ENCODE measurements at places on chromosomes 6 and 20.
A peak's percentile ranks its signal among the peaks of the same experiment; 100 is the strongest.

DNA sequence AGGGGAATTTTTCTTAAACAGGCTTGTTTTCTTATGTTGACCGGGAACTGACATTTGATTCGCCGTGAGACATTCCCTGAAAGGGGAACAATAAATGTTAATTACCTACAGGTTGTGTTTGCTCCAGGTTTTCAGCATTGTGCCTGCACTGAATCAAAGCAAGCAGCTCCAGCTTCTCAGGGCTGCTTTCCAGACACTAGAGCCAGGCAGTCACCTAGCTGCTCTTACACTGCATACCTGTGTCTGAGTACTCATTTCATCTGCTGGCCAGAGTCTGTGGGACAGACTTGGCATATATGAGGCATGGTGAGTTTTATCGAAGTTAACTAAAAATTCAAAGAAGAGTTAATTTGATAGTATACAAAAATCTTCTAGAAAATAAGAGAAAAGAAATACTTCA is 951.8 kb upstream of the MAP3K7 start:
- no peak for DNase-seq
- H3K36me3 ChIP-seq: no peaks in the 10 kb centered on the region
- H3K4me1 ChIP-seq: no peaks in the 10 kb centered on the region
- no peaks in the 10 kb centered on the region for H3K27me3 ChIP-seq
- no peak overlapping the region for H3K4me3 ChIP-seq

DNA sequence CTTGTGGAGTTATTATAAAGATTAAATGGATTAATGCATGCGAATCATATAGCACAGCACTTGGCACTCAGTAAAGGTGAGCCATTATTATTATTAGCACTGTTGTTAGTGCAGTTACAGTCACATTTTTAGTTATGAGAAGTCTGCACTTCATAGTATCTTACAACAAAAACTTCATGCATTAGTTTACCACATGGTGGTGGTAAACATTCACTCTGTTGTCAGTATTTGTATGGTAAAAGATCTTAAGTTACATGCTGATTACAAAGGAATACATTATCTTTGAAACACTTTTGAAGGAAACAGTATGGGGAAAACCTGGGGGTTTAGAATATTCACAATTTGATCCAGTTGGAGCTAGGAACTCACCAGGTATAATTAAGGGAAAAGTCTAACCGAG is 20.8 kb downstream of the TMEM14A start:
- H3K27ac ChIP-seq: no peak overlapping the region
- no peak overlapping the region for H3K4me3 ChIP-seq

GRCh38 chr20:5719861-5720403 is 30.3 kb upstream of the SHLD1 start:
- H3K27ac ChIP-seq: no peak overlapping the region
- H3K27me3 ChIP-seq: no peaks in the 10 kb centered on the region
- H3K36me3 ChIP-seq: no peaks in the 10 kb centered on the region
- H3K4me3 ChIP-seq: no peak overlapping the region
- H3K4me1 ChIP-seq: peaks cover 7% of the 10 kb centered on the region

GRCh38 chr6:154388803-154389202 is 32.2 kb upstream of the IPCEF1 start:
- DNase-seq: no peak
- no peaks in the 10 kb centered on the region for H3K36me3 ChIP-seq
- H3K4me3 ChIP-seq: no peak overlapping the region
- H3K4me1 ChIP-seq: no peaks in the 10 kb centered on the region
- H3K27ac ChIP-seq: no peak overlapping the region

DNA sequence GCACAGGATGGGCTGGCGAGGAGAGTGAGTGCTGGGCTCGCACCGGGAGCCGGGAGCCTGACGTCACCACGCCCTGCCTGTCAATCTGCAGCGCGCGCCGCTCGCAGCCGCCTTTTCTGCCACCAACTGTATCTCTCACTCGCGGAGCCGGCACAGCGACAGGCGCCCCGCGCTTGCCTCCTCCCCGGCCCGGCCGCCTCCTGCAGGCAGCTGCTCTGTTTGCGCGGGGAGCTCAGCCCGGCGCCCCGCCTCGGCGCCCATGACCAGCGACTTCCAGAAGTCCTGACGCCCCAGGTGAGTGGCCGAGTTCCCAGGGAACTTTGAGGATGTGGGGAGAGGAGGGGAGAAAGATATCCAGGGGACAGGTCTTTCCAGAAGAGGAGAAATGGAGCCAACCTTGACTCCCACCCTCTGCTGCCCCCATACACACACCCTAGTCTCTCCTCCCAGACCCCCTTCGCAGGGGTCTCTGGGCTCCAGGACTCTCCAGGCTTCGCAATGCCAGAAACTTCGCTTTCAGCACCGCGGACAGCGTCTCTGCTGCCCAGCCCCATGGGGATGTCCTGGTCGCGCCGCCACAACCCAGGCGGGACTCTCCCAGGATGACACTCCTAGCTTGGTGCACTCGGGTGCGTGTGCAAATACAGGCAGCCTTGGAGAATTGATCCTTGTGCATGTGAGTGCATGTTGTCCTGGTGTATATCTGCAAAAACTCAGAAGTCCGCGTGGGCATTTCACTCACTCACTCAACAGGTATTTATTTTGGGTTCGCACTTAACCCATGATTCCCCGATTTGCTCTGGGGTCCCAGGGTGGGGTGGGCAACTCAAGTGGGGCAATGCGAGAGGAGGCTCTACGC is at the start of gene GPR6:
Gene GPR6 (plus strand): TSS at position 138 of the 859 bp plus-strand sequence. CDS start 802 bp downstream, outside the sequence.
- H3K27ac ChIP-seq: no peak within 1 kb of the TSS
- no peak within 1 kb of the TSS for H3K4me3 ChIP-seq
- peak; percentile 85 for DNase-seq
- no peaks in the 10 kb centered on the region for H3K4me1 ChIP-seq
- no peaks in the 10 kb centered on the region for H3K36me3 ChIP-seq

DNA sequence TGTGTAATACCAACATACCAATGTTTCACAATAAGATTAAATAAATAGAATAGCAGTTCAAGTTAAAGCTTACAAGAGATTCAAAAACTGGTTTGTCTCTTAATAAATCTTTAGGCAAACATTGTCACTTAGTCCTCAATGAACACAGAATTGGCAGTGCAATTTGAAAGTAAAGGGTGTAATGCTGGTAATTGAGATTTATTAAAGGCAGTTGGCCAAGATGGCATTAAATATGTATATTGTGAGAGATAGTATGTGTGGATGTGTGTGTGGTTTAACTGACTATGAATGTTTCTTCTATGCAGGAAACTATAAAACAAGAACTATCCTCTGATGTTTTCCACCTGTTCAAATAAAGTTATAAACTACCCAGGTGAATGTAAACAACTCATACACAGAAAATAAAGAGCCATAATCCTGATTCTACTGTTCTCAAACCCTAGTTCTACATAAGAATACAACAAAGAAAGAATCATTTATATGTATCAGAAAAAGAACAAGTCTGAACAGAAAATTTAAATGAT is 267.9 kb upstream of the PTCHD4 start:
- H3K36me3 ChIP-seq: no peaks in the 10 kb centered on the region
- no peaks in the 10 kb centered on the region for H3K4me1 ChIP-seq

DNA sequence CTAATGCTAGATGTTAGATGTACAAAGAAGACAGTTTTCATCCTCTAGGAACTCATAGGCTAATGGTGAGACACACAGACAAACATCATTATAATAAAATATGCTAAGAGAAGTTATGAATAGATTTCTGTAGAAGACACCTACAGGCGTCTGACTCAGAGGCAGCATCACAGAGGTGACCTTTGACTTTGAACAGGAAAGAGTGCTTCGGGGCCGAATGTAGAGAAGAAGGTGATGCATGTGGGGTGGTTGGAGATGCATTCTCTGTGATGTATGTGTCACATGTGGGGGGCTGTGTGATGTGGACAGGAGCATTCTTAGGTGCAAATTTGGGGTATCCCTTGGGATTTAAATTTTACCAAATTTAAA is 6.8 kb downstream of the GUCA1A start:
- H3K4me1 ChIP-seq: peaks cover 2% of the 10 kb centered on the region
- DNase-seq: no peak
- H3K36me3 ChIP-seq: no peaks in the 10 kb centered on the region
- H3K27ac ChIP-seq: no peak overlapping the region
- no peaks in the 10 kb centered on the region for H3K27me3 ChIP-seq

DNA sequence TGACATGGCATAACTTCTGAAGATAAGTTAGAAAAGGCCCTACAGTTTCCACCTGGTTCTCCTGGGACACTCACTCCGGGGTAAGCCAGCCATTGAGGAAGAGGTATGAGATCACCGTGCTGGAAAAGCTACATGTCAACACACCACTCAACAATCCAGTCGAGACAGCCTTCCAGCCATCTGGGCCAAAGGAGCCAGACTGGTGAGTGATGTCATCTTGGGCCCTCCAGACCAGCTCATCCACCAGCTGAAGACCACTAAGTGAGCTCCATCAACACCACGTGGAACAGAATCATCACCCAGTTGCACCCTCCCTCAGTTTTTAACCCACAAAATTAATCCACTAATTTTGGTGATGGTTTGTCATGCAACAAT is 32.3 kb upstream of the RSPO4 start:
- DNase-seq: no peak
- H3K27ac ChIP-seq: no peak overlapping the region
- H3K4me1 ChIP-seq: peaks cover 6% of the 10 kb centered on the region
- no peak overlapping the region for H3K4me3 ChIP-seq

DNA sequence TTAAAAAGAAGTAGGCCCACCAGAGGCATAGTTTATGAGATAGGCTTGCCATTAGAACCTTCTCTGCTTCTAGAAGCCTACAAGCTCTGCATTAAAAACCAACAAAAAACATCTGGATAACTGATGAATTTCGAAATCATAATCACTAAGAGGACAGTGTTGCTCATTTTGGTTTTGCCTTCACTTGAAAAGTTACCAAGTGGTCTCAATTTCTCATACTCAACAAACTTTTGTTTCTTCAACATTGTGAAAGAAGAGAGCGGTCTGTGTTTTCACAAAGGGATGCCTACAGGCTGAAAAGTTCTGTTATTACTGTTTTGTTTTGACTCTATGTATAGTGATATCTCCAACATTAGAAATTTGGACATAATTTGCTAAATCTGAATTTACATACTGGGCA is 98.9 kb downstream of the PDSS2 start:
- no peak for DNase-seq
- no peaks in the 10 kb centered on the region for H3K4me1 ChIP-seq
- peaks cover 9% of the 10 kb centered on the region for H3K36me3 ChIP-seq
- no peaks in the 10 kb centered on the region for H3K27me3 ChIP-seq
- H3K4me3 ChIP-seq: no peak overlapping the region

DNA sequence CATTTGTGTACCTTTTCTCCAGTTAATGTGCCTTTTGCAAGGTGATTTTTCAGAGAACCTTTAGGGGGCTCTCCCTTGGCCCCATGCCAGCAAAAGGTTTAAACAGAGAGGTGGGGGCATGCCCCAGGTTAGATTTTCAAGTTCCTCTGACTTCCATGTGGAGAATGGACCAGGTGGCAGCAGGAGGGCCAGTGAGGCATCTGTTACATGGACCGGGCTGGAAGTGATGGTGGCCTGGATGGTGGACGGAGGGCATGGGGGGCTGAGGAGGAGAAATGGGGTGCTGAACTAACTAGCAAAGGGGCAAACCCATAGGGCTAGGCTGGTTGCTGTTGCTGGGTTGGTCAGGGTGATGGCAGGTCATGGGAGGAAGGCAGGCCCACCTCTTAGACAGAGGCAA is 20.7 kb upstream of the BPI start:
- H3K36me3 ChIP-seq: no peaks in the 10 kb centered on the region
- no peak overlapping the region for H3K27ac ChIP-seq
- H3K4me3 ChIP-seq: no peak overlapping the region
- DNase-seq: no peak
- peaks cover 15% of the 10 kb centered on the region for H3K27me3 ChIP-seq

DNA sequence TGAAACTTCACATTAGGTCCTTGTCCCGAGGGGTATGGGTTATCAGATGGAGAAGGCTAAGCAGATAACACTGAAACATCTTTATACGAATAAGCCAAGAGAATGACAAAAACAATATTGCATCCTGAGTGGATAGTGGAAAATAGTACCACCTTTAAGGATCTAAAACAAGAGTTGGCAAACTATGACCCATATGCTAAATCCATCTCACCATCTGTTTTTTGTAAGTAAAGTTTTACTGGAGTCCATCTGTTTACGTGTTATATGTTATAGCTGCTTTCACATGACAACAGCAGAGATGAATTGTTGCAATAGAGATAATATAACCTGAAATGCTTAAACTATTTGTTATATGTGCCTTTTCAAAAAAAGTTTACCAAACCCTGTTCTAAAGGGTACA is 76.1 kb upstream of the TRDN start:
- no peaks in the 10 kb centered on the region for H3K4me1 ChIP-seq
- no peak overlapping the region for H3K27ac ChIP-seq
- no peaks in the 10 kb centered on the region for H3K36me3 ChIP-seq
- DNase-seq: no peak
- H3K27me3 ChIP-seq: no peaks in the 10 kb centered on the region

- no peak overlapping the region for H3K4me3 ChIP-seq
- H3K27ac ChIP-seq: no peak overlapping the region
- no peaks in the 10 kb centered on the region for H3K27me3 ChIP-seq
- peak; percentile 6 for DNase-seq
- no peaks in the 10 kb centered on the region for H3K4me1 ChIP-seq
Measured at GRCh38 chr20:48359692-48360341, 468.0 kb downstream of the PREX1 start.

- H3K27me3 ChIP-seq: no peaks in the 10 kb centered on the region
- H3K36me3 ChIP-seq: peaks cover 27% of the 10 kb centered on the region
- no peak overlapping the region for H3K27ac ChIP-seq
- peaks cover 14% of the 10 kb centered on the region for H3K4me1 ChIP-seq
- no peak for DNase-seq
Measured at GRCh38 chr6:158061361-158061708, 79.7 kb downstream of the SYNJ2 start.

Data from common myeloid progenitor, CD34-positive (primary cell).